ENCODE measurements at places on chromosomes 3 and 15. TPM values are rescaled to one million over a fixed set of nuclear protein-coding genes. Genes with fewer than 3 reads are reported as not detected.
A peak's percentile ranks its signal among the peaks of the same experiment; 100 is the strongest.

LOXL1 gene
- 148 TPM for total RNA-seq

P3H2 gene
- 74.4 TPM for total RNA-seq

CFAP91 gene
- total RNA-seq = not detected

GALK2 gene
- total RNA-seq = 51.4 TPM

SPATA12 gene
- total RNA-seq = under 0.01 TPM

LRRN1 gene
- total RNA-seq = under 0.01 TPM

DNA sequence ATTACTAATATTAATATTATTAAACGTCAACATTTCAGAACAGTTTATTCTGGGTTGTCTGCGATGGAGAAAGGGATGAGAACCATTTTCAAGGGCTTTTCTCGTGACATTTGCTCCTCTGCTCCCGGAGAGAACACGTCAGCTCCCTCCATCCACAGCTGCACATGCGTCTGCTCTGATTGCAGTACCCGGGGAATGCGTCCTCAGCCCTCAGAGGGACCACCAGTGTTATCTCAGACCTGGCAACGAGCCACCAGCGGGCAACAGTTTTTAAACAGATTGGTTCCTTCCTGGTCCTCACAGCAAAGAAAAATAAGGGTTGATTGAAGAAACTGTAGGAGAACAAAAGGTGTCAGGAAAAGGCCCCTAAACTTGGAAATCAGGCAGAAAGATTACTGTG, 202.2 kb upstream of the ADAMTS9 start:
- no peaks in the 10 kb centered on the region for H3K27me3 ChIP-seq
- H3K27ac ChIP-seq = no peak overlapping the region
- peak; percentile 75 for DNase-seq

GRCh38 chr3:66195347-66195783, 25.4 kb upstream of the SLC25A26 start:
- H3K27me3 ChIP-seq = peaks cover 3% of the 10 kb centered on the region
- no peaks in the 10 kb centered on the region for H3K36me3 ChIP-seq
- peak; percentile 68 for DNase-seq
- H3K27ac ChIP-seq = no peak overlapping the region
- no peaks in the 10 kb centered on the region for H3K4me1 ChIP-seq

GRCh38 chr3:194485881-194486539, 792 bp downstream of the ATP13A3 start:
- H3K27me3 ChIP-seq = no peaks in the 10 kb centered on the region
- H3K4me1 ChIP-seq = peaks cover 21% of the 10 kb centered on the region
- DNase-seq = peak; percentile 31
- H3K4me3 ChIP-seq = peak overlapping the region; percentile 82
- peak overlapping the region; percentile 93 for H3K27ac ChIP-seq
- H3K36me3 ChIP-seq = peaks cover 2% of the 10 kb centered on the region

GRCh38 chr15:68794307-68794706, 26.4 kb downstream of the ANP32A start:
- peaks cover 2% of the 10 kb centered on the region for H3K36me3 ChIP-seq
- no peak overlapping the region for H3K4me3 ChIP-seq

DNA sequence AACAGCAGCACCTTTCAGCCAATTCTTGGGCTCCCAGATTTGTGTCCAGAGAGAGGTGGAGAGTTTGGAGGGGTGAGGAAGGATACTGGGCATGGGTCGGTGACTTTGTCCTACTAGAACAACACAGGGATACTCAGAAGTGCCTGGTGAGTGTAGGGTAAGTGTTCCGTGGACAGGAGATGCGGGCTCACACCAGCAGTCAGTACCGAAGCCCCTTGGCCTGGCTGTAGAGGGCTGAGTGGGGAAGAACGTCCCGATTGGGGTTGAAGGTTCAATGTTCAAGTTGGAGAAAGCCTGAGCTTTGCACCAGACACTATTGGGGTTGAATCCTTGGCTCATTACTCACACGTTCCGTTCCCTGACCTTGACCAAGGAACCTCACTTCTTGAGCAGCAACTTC, 40.8 kb upstream of the SLC6A11 start:
- no peaks in the 10 kb centered on the region for H3K36me3 ChIP-seq
- no peak overlapping the region for H3K4me3 ChIP-seq
- H3K4me1 ChIP-seq = no peaks in the 10 kb centered on the region
- no peak for DNase-seq
- peaks cover 3% of the 10 kb centered on the region for H3K27me3 ChIP-seq
- H3K27ac ChIP-seq = no peak overlapping the region

GRCh38 chr3:147838652-147839051, 429.5 kb downstream of the ZIC1 start:
- DNase-seq = peak; percentile 24
- H3K4me3 ChIP-seq = no peak overlapping the region
- no peaks in the 10 kb centered on the region for H3K27me3 ChIP-seq
- H3K36me3 ChIP-seq = no peaks in the 10 kb centered on the region
- H3K27ac ChIP-seq = no peak overlapping the region

DNA sequence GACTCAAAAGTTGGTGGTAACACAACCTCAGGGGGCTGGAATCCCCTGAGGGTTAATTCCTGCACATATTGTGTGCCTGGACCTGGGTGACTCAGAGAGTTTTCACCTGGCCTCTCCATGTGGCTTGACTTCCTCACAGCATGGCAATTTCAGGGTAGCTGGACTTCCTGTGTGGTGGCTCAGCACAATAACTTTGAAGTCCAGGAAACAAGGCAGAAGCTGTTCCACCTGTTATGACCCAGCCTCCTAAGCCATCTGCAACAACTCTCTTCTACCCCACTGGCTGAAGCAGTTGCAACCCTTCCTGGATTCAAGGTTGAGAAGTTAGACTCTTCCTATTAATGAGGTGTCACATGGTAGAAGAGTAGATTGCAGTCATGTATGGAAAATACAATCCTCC, 58.4 kb downstream of the EDEM1 start:
- H3K36me3 ChIP-seq = no peaks in the 10 kb centered on the region
- no peak overlapping the region for H3K27ac ChIP-seq
- no peaks in the 10 kb centered on the region for H3K4me1 ChIP-seq
- DNase-seq = no peak

DNA sequence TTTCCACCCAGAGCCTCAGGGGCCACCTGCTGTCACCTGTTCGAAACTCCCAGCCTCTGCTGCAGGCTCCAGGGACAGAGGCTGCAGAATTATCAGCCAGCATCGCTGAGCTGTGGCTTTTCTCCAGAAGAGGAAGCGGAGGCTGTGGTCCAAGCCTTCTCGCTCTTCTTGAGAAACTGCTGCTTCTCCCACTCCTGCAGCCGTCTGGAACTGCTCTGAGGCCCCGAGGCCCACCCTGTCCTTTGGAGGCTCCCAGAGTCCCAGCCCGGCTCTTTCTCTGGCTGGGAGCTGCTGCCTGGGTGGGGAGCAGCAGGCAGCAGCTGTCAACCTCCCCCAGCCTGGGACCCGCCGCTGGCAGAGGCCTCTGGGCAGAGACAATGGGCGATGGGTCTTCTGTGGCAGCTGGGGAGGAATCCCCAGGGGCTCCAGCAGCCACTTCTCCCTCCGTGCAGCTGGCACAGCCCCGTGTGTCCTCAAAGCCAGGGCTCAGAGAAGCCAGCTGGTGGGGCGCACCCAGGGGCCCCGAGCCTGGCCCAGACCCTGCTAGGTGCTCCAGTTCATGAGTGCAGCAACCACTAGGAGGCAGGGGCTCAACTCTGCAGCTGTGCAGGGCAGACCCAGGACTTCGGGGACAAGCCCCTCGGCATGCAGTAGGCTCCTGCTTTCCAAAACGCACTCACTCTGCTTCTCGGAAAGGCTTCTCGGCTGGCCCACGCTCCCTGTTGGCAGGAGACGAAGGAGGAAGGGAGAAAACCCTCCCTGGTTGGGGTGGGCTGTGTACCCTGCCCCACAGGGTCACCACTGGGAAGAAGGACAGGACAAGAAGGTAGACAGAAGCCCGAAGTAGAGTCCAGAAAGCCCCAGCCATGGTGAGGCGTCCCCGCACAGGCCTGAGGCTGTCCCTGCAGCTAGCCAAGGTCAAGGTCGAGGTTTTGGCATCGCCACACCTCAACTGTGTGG, 49.9 kb upstream of the FURIN start:
- no peak overlapping the region for H3K4me3 ChIP-seq
- no peaks in the 10 kb centered on the region for H3K36me3 ChIP-seq
- H3K27me3 ChIP-seq = peaks cover 8% of the 10 kb centered on the region
- DNase-seq = no peak
- peaks cover 4% of the 10 kb centered on the region for H3K4me1 ChIP-seq

- peaks cover 29% of the 10 kb centered on the region for H3K27me3 ChIP-seq
- no peak overlapping the region for H3K27ac ChIP-seq
- H3K36me3 ChIP-seq = no peaks in the 10 kb centered on the region
- peaks cover 2% of the 10 kb centered on the region for H3K4me1 ChIP-seq
Observed at GRCh38 chr3:46130631-46131310, 77.3 kb downstream of the CCR1 start.

GRCh38 chr3:63918321-63918720, 6.1 kb upstream of the SCAANT1 start:
- peaks cover 18% of the 10 kb centered on the region for H3K36me3 ChIP-seq
- peaks cover 6% of the 10 kb centered on the region for H3K4me1 ChIP-seq
- H3K4me3 ChIP-seq = no peak overlapping the region
- DNase-seq = peak; percentile 71

Measured in IMR-90 (cell line).